ENCODE measurements at places on chromosomes 7 and 10.
A peak's percentile ranks its signal among the peaks of the same experiment; 100 is the strongest.

DNA sequence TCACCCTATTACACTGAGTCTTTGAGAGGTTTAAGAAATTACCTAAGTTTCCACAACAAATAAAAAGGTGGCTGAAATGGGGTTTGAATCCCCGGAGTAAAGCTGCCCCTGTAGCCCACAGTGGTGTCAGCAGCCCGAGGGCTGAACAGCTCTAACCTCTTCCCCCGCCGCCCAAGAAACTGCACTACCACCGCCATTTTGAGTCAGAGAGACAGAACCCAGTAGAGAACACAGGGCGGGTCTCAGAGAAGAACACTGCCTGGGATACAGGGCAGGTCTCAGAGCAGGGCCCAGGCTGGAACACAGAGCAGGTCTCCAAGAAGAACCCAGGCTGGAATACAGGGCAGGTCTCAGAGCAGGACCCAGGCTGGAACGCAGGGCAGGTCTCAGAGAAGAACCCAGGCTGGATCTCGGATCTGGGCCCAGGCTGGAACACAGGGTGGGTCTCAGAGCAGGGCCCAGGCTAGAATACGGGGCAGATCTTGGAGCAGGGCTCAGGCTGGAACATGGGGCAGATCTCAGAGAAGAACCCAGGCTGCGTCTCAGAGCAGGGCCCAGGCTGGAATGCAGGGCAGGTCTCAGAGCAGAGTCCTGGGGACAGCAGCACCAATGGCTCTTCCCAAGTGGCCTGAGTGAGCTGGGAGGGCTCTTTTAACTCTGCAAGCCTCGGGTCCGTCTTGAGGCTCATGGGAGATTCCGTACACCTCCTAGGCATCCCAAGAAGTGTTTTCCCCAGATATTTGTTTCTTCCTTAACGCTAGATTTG lies 85.9 kb upstream of the LANCL2 start:
- no peak for DNase-seq

- DNase-seq = no peak
Measured at GRCh38 chr10:52121688-52122087, 192.4 kb upstream of the DKK1 start.

- DNase-seq = no peak
Measured at GRCh38 chr10:69570050-69570816, 3.0 kb downstream of the NEUROG3 start.

DNA sequence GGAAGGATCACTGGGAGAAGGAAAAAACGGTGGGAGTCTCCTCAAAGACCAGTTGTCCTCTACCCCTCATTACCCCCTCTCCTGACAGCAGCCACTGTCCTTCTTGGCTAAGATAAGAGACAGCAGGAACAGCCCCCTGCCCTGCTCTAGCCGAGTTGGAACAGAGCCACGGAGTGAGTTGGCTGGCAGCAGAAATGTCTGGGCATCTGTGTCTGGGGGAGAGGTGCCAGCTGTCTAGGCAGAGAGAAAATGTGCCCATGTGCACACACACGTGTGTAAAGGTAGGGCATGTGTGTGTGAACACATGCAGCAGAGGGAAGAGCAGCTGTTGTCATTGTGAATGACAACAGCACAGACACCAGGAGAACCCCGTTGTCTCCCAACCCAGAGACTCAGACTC lies 9.4 kb upstream of the HILPDA start:
- no peak for DNase-seq

GRCh38 chr7:12373580-12374263 lies 29.9 kb downstream of the VWDE start:
- DNase-seq = no peak

- DNase-seq = no peak
Measured at GRCh38 chr7:77326131-77326530, 90.0 kb downstream of the GSAP start.

- no peak for DNase-seq
Measured at GRCh38 chr10:130218181-130218641, 82.0 kb downstream of the GLRX3 start.

- peak; percentile 69 for DNase-seq
Measured at GRCh38 chr10:100562008-100562672, 26.4 kb downstream of the HIF1AN start.

DNA sequence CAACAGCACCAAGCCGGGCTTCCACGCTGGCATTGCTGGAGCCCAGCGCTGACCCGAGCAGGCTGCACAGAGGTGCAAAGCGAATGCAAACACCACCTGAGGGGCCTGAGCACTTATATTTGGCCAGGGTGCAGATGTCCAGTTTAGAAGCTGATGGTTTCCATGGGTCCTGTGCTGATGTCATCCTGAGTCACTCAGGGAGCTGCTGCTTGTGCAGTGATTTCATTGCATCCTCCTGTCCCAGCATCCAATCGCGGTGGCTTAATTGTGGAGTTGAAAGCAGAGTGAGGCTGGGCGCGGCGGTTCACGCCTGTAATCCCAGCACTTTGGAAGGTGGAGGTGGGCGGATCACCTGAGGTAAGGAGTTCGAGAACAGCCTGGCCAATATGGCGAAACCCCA lies 410.2 kb upstream of the KLF6 start:
- DNase-seq = no peak

GRCh38 chr7:126937171-126937570 lies 315.6 kb downstream of the GRM8 start:
- no peak for DNase-seq

GRCh38 chr10:131205556-131205955 lies 106.0 kb downstream of the TCERG1L start:
- DNase-seq = no peak

Measured in stimulated activated CD4-positive, alpha-beta T cell treated with anti-CD3 and anti-CD28 coated beads, TNF-alpha, amount 100 ng/mL, for 48 hours (primary cell).